Kidney tubule cell (primary cell): ENCODE measurements at places on chromosomes 3 and 15.

DNA sequence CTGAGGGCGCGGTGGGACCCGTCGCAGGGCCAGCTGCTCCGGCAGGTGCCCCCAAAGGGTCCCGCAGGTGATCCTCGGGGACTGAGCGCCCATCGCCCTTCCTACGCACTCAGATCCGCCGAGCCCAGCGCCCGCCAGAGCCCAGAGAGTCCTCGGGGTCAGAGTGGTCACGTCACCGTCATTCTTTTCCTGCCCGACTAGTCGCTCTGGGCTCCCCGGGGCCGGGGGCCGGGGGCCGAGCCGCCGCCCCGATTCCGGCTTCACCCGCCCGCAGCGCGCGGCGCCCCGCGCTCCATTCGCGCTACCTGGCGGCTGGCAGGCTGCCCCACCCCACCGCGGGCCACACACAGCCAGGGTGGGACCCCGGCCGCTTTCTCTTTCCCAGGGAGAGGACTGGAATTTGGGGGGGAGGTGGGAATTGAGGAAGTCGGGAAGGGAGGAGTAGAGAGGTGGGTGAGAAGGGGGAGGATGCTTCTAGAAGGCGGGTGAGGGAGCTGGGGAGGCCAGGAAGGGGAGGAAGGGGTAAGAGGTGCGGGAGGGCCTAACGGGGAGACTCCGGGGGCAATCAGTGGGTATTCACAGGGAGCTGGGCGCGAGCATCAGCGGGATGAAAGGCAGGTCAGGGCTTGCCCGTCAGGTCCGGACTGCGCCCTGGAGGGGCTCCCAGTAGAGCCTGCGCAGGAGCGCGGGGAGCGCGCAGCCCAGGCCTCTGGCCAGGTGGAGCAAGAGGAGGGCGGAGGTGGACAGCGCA lies 36.1 kb upstream of the EPHB3 start:
- DNase-seq, result no peak

DNA sequence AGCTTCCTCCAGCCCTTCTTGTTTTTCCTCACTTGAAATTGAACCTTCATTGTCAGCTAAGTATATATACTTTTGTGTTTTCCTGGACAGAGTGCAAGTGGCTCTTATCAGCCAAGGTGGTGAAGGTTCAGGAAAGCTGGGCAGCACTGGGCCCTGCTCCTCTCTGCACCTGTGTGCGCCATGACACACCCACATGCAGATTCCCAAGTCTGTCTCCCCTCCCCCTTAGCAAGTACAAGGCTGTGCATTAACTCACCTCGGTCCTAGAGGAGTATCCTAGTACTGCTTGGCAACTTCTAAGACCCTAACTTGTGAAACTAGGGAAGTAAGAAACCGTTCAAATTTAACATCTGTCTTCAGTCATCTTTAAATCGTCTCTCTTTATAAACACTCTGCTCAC lies 85.8 kb downstream of the SLC49A4 start:
- DNase-seq, result no peak

DNA sequence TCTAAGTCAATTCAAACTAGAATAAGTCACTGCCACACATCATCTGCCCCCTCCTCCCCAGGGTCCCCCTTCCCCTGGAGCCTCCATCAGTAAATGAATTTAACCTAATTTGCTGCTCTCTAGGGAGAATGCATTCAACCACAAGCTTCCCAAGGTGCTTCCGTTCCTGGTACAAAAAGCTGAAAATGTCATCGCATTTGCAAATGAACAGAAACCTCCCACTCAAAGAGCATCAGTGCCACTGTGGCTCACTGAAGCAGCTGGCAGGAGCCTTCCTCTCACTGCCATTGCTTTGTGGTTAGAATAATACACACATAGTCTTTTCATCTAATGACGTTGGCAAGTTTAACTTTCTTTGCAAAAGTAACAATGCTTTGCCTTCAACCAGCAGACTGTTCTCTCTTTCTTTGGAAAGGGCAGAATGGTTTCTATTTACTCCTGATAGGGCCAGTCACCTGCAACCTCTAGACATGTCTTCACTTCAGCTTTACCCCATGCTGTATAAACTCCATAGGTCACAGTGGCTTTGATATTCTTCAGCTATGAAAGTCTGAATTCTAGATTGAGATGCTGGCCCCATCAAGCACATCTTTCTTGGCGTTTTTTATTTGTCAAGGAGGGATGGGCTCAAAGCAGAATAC lies 238.1 kb downstream of the CPNE4 start:
- no peak for DNase-seq

DNA sequence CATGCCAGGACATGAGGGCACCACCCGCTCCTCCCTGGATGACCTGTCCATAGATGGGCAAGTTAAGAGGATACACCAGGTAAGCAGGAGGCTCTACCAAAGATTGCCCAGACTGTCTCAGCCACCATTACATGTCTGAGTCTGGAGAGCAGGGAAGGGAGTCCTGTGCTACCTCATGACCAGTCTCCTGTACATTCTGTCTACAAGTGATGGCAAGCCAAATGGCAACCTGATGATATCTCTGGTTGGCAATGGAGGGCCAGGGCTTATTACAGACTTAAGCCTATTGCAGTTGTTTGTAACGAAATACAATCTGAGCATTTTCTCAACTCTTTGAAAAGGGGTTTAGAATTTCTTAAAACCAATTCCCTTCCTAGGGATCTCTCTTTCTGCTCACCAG lies 31.8 kb downstream of the ABHD6 start:
- DNase-seq, result no peak

DNA sequence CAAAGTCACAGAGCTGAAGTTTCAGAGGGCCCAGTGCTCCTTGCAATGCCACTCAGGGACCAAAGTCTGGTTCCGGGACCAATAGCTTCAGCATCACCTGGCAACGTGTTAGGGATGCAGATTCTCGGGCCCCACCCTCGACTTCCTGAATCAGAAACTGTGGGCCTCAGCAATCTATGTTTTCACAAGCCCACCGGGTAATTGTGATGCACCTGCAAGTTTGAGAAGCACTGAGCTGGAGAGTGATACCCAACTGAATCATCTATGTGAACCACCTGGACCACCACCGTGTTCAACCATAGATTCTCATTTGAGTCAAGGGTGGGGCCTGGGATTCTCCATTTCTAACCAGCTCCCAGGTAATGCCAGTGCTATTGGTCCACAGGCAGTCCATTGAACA lies 55.7 kb downstream of the CORO2B start:
- no peak for DNase-seq

GRCh38 chr3:43792904-43793303 lies 102.2 kb downstream of the ABHD5 start:
- no peak for DNase-seq

DNA sequence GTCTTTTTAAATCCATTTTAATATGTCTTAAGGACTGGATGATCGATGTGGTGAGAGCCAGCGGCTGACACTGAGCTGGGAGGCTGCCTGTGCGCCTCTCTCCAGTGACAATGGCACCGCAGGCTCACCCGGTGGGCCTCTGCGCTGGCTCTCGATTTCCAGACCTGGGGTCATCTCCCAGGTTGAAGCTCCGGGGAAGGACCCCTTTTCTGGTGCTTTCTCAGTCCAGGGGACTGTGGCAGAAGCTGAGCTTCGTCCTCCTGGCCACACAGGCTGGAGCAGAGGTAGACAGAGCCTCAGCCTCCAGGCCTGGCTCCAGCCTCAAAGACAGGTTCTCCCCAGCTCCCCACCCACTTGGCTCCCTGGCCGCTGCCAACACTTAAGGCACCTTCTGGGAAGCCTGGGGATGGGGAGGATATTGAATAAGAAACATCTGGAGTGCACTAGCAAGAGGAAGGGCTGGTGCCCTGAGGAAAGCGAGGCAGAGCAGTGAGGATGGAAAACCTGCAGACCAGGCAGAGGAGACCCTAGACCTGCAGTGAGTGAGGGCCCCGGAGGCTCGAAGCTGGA lies 154.2 kb upstream of the SMAD3 start:
- DNase-seq, result no peak

DNA sequence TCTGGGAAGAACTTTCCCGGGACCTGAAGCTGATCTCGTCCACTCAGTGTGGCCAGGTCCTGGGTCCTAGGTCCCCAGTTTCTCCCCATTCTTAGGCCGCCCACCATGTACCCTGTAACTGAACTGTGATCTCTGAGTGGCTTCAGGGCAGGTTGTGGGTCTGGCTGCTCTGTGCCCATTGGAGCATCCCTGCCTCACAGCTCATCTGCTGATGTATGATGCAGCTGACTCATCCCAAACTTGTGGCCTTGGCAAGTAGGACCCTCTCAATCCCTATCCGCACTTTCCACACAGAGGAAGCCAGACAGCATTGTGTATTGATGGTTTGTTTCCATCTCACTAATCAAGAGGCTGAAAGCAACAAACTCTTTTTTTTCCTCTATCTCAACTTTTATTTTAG lies 69.1 kb upstream of the XCR1 start:
- no peak for DNase-seq

- DNase-seq, result no peak
Measured at GRCh38 chr15:52509500-52510245, 19.0 kb downstream of the MYO5A start.

- DNase-seq, result no peak
Measured at GRCh38 chr3:98512576-98512975, 10.1 kb downstream of the CLDND1 start.

GRCh38 chr3:23565041-23565775 lies 240.5 kb upstream of the UBE2E1 start:
- peak; percentile 28 for DNase-seq

DNA sequence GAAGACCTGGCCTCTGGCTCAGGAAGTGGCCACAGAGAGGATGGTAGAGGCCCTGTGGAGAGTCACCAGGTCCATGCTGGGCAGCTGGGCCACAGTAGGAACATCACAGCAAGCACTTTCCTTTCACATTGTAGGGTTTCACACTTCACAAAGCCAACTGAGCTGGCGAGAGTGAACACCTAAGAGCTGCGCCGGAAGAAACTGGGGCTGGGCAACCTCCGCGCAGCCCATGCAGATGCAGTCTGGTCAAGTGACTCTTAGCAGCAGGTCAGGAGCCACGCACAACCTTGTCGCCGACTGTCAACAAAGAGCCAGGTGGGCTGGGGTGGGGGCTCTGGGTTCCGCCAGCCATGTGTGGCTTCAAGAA lies 15.3 kb upstream of the SHISA5 start:
- DNase-seq, result no peak

DNA sequence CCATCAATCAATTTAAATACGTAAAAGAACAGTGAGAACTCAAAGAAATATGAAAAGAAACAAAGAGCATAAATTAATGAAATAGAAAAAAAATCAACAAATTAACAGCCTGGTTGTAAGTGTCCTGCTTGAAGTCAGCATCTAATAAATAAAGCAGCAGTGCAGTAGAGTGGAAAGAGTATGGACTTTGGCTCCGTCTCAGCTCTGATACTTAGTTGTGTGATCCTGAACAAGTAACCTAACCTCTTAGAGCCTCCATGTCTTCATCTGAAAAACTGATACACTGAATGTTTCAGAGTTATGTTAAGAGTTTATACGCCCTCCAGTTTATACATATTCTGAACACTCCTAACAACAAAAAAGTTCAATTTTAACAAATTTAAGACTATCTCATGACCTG lies 44.6 kb downstream of the TFDP2 start:
- DNase-seq, result no peak

GRCh38 chr3:11370191-11370590 lies 98.0 kb downstream of the ATG7 start:
- DNase-seq, result no peak

DNA sequence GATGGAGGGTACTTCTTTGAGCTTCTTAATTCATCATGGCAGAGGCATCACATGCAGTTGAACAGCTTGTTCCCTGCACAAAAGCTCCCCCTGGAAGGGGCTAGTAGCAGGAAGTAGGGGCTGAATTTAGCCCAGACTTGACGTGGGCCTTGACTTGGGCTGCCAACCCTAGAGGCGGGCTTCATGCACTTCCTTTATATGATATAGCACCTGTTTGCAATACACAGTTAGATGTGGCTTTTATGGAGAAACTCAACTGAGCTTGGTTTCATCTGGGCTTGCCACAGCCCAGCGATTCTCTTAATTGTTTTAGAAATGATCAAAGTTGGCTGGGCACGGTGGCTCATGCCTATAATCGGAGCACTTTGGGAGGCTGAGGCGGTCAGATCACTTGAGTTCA lies 33.7 kb upstream of the ADGRG7 start:
- DNase-seq, result no peak

DNA sequence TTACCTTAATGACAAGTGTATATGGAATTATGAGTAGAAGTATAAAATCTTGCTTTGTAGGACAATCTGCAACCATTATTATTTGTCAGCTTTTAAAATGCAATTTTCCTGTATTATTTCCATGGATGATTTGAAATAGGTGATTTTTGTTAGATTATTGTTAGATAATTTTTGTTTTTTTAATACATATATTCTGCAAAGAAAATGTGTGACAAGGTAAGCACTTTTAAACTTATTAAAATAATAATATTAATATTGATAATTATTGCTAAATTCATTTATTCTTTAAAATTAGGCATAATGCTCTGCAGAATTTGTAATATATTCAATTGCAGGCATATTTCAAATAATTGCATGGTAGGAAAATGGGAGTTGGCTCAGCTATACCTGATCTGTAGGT lies 329.5 kb downstream of the CADM2 start:
- no peak for DNase-seq

DNA sequence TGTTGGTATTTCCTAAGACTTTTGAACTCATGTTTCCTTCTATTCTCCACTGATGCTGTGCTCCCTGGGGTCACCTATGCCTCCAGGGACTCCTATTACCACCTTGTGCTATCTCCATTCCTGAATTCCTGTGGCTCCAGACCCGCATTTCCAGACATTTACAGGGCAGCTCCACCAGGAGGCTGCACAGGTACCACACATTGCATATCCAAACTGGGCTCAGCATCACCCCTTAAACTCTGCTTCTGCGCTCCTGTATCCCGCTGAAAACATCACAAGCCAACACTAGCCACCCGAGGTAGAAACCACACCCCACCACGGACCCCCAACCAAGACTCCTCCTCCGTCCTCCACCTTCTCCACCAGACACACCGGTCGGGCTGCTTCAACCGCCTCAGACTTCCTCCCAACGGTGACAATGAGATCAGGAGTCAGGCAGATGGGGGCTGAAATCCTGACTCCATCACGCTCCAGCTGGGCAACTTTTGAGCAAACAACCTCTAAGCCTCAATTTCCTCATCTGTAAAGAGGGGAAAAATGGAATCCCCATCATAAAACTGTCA lies 10.4 kb downstream of the TNK2 start:
- no peak for DNase-seq

GRCh38 chr3:58766587-58767282 lies 100.2 kb upstream of the FAM3D start:
- no peak for DNase-seq

DNA sequence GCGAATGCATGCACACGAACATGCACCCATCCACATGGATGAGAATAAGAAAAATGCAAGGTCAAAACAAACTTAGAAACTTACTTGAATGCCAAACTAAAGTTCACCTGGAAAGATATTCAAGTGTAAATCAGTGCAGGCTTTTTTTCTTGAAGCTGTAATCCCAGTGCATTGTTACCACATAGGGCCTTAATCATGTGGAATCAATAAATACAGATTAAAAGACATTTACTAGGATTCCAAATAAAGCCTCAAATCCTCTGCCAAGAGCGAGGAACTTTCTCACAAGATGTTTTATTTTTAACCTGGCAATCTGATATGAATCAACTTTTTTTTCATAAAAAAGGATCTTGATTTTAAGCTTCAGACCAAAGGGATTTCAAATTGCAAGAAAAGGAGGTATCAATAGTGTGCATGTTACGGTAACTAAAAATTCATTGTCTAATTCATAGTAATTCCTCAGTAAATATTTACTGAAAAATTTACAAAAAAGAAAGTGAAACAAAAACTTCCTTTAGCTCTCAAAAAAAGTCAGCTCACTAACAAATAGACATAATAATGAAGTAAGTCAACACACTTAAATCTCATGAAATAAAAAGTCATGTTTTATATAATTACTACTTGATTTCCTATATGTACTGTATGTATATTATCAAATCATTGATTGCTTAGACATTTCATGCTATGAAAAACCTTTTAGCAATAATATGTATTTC lies 978.6 kb downstream of the PLOD2 start:
- DNase-seq, result no peak
